ENCODE measurements at places on chromosomes 2 and 18.

DNA sequence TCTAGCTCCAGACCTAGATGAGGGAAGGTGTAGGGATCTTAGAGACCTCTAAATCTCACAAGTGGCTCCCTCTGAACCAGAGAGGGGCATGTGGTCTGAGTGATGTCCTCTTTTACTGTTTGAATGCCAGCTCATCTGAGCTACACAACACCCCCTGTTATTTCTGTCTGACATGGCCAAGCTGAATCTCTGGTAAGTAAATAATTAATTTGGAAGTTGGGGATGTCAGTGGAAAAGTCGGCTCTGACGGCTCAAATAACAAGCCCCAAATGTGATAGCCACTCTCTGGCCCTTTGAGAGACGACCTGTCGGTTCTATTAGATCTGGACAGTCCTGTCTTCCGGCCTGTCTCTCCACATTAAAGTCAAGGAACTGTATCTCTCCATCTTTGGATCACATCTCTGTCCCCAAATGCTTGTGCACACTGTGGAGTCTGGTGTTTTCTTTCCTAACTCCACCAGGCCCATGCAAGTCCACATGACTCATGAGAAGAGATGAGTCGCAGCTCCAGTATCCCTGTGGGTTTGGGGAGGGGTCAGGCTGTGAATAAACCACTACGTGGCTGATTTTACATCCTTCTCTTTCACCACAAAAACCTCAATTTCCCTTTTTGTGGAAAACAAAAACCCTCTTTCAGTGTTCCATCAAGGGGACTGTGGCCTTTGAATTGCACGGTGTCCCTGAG, 52.5 kb downstream of the SETBP1 start:
- DNase-seq: no peak

GRCh38 chr2:96163768-96164429, 18.7 kb upstream of the DUSP2 start:
- no peak for DNase-seq

GRCh38 chr2:197090742-197091367, 164.3 kb upstream of the PGAP1 start:
- DNase-seq: no peak

DNA sequence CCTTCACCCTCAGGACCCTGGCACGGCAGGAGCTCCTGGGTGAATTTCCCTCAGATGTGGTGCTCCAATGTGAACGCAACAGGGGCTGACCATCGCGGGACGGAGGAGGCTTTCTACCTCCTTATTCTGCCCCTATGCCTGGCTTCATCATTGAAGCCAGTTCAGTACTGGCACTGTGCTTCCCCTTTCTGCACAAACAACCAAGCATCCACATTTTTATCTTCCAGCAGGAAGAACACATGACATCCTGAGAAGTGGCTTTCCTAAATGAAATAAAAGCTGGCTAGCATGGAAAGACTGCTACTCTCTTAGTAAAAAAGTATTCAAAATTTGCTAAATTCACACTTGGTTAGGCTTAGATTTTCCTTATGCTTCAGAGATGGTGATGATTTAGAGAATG, 24.8 kb downstream of the AFG3L2 start:
- DNase-seq: no peak

DNA sequence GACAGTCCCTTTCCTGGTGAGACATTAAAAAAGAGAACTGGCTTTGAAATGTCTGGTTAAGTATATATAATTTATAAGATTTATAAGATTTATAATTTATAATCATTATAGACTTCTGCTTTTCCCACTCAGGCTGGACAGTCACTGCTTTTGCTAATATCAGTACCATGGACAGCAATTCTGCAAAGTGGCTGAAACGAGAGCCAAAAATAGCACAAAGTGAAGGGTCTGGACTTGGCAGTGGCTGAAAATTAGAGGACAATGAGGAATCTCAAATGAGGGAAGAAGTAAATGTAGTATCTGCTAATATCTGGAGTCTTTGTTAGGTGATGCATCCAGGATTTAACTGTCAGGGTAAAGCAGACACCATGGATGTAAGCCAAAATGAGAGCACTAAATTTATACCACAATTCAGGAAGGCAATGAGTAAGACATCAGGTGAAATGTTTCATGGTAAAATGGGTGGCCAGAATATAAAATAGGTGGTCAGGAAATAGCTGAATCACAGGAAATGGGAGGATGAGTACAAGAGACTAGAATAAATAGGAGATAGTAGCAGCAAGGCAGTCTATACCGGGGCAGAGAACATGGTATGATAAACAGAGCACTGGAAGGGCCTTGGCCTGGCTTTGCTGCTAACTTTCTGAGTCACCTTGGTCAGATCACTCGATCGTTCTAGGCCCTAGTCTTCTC, 39.6 kb upstream of the BOD1L2 start:
- DNase-seq: peak; percentile 65

DNA sequence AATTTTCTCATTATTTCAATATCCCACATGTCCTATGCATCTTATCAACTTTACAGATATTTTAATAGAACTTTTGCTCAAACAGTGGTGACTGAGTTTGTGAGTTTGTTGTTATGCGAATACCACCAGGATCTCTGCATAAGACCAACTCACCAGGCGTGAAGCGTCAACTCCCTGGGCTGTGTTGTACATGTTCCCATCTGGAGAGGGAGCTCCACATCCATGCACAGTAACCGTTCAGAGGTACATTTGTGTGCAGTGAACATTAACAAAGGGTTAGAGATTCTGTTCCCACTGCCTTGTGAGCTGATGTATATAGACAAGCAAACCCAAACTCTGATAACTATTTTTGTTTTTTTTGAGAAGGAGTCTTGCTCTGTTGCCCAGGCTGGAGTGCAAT, 188.7 kb downstream of the MYT1L start:
- DNase-seq: no peak

Measured in hepatocyte (in vitro differentiated cells).